ENCODE measurements at places on chromosomes 16 and 17.
A peak's percentile ranks its signal among the peaks of the same experiment; 100 is the strongest.

- DNase-seq, result no peak
Measured at GRCh38 chr16:59173408-59173831, 439.3 kb upstream of the GOT2 start.

- no peak for DNase-seq
Measured at GRCh38 chr17:78108726-78109488, 19.6 kb downstream of the TMC6 start.

- no peak for DNase-seq
Measured at GRCh38 chr16:57528499-57529390, 7.6 kb downstream of the CCDC102A start.

GRCh38 chr17:65557349-65558310, 3.8 kb downstream of the AXIN2 start:
- peak; percentile 5 for DNase-seq

GRCh38 chr16:727291-727977, 528 bp downstream of the HAGHL start:
- DNase-seq, result no peak

GRCh38 chr16:75222271-75222783, 3.5 kb downstream of the CTRB1 start:
- DNase-seq, result no peak

Data from stimulated activated naive CD4-positive, alpha-beta T cell treated with Interleukin-2 at 50 U/mL for 16 hours (primary cell).